ENCODE measurements at places on chromosomes 6 and 20.
A peak's percentile ranks its signal among the peaks of the same experiment; 100 is the strongest.

DNA sequence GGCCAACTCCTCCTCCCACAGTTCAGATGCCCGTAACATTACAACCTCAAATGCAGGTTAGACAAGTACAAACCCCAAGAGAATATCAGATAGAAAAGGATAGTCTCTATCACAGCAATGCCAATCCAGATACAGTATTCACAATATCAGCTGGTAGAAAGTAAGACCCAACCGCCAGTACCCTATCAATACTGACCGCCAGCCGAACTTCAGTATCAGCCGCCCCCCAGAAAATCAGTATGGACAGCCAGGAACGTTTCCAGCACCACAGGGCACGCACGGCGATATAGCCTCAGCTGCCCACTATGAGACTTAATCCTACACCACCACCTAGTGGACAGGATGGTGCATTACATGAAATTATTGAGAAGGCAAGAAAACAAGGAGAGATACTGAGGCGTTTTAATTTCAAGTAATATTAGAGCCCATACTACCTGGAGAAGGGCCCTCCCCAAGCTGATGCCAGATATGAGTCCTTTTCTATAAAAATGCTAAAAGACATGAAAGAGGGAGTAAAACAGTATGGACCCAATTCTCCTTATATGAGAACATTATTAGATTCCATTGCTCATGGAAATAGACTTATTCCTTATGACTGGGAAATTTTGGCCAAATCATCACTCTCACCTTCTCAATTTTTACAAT lies 17.6 kb upstream of the EIF2S2 start:
- H3K4me3 ChIP-seq = no peak overlapping the region
- H3K27me3 ChIP-seq = peaks cover 39% of the 10 kb centered on the region
- H3K36me3 ChIP-seq = peaks cover 5% of the 10 kb centered on the region

- peaks cover 31% of the 10 kb centered on the region for H3K4me1 ChIP-seq
- H3K4me3 ChIP-seq = no peak overlapping the region
- H3K36me3 ChIP-seq = no peaks in the 10 kb centered on the region
- no peak for DNase-seq
- peaks cover 8% of the 10 kb centered on the region for H3K27me3 ChIP-seq
- H3K27ac ChIP-seq = no peak overlapping the region
Measured at GRCh38 chr6:45478240-45478639, 100.5 kb upstream of the SUPT3H start.

DNA sequence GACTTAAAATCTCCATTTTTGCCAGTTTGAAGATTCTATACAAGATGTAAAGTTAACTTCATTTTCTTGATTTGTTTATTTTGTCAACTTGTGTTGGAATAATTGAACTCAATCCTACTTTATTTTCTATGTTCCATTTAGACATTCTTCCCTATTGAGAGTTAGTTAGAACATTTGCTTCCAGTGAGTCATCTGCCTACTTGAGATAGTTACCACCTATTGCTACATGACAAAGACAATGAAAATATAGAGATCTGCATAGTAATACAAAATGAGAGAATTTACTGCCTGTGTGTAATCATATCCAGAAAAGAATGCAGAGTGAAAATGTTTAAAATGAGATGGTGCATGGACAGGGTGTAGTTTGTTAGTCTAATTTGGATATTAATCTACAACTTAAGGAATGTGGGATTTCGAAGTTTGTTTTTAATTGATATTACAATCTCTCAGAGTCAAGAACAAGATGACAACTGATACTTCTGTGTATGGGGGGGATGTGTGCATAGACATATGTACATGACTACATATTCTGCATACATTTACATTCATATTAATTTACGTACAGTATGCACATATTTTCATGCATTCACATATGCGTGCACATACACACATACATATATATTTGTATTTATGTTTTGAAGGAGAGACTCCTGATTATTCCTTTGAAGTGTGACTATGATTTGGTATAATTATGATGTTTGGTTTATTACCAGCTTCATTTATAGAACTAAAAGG lies 420.1 kb downstream of the NKAIN2 start:
- no peak overlapping the region for H3K4me3 ChIP-seq
- H3K4me1 ChIP-seq = no peaks in the 10 kb centered on the region
- H3K27ac ChIP-seq = no peak overlapping the region
- H3K27me3 ChIP-seq = peaks cover 3% of the 10 kb centered on the region
- H3K36me3 ChIP-seq = no peaks in the 10 kb centered on the region

- no peak for DNase-seq
- peaks cover 44% of the 10 kb centered on the region for H3K4me1 ChIP-seq
- H3K27me3 ChIP-seq = peaks cover 12% of the 10 kb centered on the region
Measured at GRCh38 chr20:22825546-22825945, 209.6 kb upstream of the SSTR4 start.

- H3K27ac ChIP-seq = no peak overlapping the region
- no peak overlapping the region for H3K4me3 ChIP-seq
- no peaks in the 10 kb centered on the region for H3K4me1 ChIP-seq
- H3K27me3 ChIP-seq = no peaks in the 10 kb centered on the region
Measured at GRCh38 chr6:85754894-85755293, 112.2 kb upstream of the SYNCRIP start.

- peaks cover 9% of the 10 kb centered on the region for H3K36me3 ChIP-seq
- H3K4me3 ChIP-seq = no peak overlapping the region
- no peaks in the 10 kb centered on the region for H3K27me3 ChIP-seq
Measured at GRCh38 chr20:45836841-45837240, 3.2 kb downstream of the SNX21 start.

DNA sequence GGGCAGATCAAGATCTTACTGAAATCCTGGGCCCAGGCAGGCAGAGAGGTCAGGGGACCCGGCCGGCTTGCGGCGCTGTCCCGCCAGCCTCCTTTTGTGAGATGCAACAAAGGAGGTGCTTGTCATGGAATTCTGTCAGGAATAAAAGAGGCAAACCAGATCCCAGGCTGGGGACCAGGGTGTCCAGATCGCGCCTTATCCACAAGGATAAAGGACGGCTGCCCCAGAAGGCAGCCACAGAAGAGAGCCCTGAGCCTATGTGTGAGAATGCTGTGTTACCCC lies 42.6 kb upstream of the CDH22 start:
- DNase-seq = no peak
- peaks cover 3% of the 10 kb centered on the region for H3K27me3 ChIP-seq
- H3K27ac ChIP-seq = peak overlapping the region; percentile 98
- H3K36me3 ChIP-seq = peaks cover 19% of the 10 kb centered on the region
- peak overlapping the region; percentile 73 for H3K4me3 ChIP-seq

DNA sequence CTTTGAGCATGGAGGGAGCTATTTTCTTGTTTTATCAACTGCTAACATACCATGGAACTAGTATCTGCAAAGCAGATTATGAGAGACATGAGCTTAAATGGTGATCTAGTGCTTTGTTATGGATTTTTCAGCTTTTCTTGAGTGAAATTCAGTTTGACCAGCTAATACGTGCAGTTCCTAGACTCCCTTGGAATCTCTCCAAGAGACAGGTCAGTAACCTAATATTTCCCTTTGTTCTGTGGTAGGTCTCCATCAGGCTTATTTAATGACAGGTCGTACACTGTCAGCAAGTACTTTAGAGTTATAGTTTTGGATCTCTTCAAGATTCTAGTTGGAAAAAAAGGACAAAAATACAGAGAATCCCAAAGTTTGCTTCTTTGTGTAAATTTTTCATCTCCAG lies 43.9 kb downstream of the HDAC2 start:
- no peak overlapping the region for H3K4me3 ChIP-seq
- no peak overlapping the region for H3K27ac ChIP-seq
- no peaks in the 10 kb centered on the region for H3K4me1 ChIP-seq
- no peaks in the 10 kb centered on the region for H3K27me3 ChIP-seq

- H3K27me3 ChIP-seq = no peaks in the 10 kb centered on the region
- DNase-seq = no peak
- peak overlapping the region; percentile 90 for H3K27ac ChIP-seq
- peaks cover 23% of the 10 kb centered on the region for H3K36me3 ChIP-seq
Measured at GRCh38 chr6:32176476-32177182, 745 bp upstream of the AGPAT1 start.

DNA sequence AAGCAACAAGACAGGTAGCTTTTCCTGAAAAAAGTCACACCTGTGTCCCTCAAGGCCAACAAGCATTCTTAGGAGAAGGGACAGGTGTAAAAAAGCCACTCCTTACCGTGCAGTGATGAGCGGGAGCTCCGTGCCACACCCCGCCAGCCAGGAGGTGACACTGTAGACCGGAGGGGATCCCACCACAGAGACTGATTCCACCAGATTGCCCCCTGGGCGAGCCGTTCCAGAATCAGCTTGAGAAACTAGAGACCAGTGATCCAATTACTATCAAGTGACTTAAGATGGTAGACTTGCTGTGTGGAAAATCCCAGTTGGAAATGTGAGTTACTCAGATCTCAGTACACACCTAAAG lies 37.4 kb downstream of the PKHD1 start:
- H3K36me3 ChIP-seq = no peaks in the 10 kb centered on the region
- H3K27ac ChIP-seq = no peak overlapping the region
- no peak for DNase-seq
- no peak overlapping the region for H3K4me3 ChIP-seq
- H3K27me3 ChIP-seq = peaks cover 19% of the 10 kb centered on the region

GRCh38 chr6:20688710-20689500 lies 154.6 kb downstream of the CDKAL1 start:
- peaks cover 13% of the 10 kb centered on the region for H3K4me1 ChIP-seq
- H3K4me3 ChIP-seq = no peak overlapping the region
- DNase-seq = no peak
- H3K36me3 ChIP-seq = peaks cover 6% of the 10 kb centered on the region

GRCh38 chr6:127058027-127058426 lies 60.4 kb upstream of the RSPO3 start:
- no peak for DNase-seq
- no peak overlapping the region for H3K27ac ChIP-seq
- peaks cover 11% of the 10 kb centered on the region for H3K4me1 ChIP-seq
- H3K4me3 ChIP-seq = no peak overlapping the region
- H3K27me3 ChIP-seq = no peaks in the 10 kb centered on the region
- H3K36me3 ChIP-seq = peaks cover 32% of the 10 kb centered on the region

DNA sequence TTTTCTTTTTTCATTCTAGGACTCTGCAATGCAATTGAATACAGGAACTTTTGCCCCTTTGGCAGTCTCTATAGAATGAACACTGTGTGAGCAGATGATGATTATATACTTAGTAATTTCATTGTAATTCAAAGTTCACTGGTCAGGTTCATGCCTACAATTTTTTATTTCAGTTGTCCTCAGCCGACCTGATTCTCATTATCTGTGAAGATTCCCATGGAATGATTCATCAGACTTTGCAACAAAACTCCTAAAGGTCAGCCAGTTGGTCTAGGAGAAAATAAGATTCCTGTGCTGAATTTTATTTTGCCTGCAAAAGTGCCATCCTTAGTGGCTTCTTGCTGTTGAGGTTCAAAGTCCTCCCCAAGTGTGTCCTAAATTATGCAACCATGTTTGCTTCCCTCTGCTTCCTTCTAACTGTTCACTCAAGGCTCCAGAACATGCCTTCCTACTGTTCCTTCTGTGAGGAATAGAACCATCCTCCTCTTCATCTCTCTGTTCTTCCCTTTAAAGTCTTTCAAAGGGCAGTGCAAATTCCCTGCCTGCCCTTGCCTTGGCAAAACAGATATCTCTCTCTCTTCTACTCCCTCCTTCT lies 194.2 kb upstream of the CNR1 start:
- no peaks in the 10 kb centered on the region for H3K4me1 ChIP-seq
- H3K36me3 ChIP-seq = no peaks in the 10 kb centered on the region
- H3K4me3 ChIP-seq = no peak overlapping the region
- peaks cover 4% of the 10 kb centered on the region for H3K27me3 ChIP-seq
- no peak overlapping the region for H3K27ac ChIP-seq
- DNase-seq = no peak

DNA sequence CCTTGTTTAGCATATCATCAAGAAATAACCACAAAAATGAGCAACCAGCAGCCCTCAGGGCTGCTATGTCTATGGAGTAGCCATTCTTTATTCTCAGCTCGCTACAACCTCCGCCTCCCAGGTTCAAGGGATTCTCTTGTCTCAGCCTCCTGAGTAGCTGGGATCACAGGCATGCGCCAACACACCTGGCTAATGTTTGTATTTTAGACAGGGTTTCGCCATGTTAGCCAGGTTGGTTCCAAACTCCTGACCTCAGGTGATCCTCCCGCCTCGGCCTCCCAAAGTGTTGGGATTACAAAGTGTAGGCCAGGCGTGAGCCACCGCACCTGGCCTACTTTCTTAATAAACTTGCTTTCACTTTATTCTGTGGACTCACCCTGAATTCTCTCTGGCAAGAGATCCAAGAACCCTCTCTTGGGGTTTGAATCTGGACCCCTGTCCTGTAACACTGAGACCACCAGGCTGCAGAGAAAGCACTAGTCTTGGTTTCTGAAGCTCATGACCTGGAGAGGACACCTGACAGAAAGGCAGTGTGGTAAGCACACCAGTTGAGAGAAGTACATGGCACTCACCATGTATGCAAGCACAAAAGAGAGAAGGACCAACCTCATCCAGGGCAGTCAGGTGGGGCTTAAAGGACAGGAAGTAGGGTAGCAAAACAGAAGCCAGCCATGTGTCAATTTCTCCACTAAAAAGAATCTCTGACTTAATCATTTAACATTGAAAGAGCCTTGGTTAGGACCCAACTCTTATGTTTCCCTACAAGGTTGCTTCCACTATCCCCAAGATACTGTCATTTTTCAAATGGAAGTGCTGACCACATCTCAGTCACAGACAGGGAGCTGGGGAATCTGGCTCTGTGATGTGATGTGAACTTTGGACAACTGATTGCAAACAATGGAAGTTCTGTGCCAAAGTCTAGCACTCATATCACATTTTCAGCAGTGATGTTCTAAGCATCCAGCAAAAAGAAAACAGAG lies 97.4 kb upstream of the DST start:
- H3K4me3 ChIP-seq = no peak overlapping the region
- no peaks in the 10 kb centered on the region for H3K36me3 ChIP-seq
- DNase-seq = no peak
- H3K27ac ChIP-seq = no peak overlapping the region

- H3K4me1 ChIP-seq = no peaks in the 10 kb centered on the region
- no peak for DNase-seq
- no peak overlapping the region for H3K4me3 ChIP-seq
Measured at GRCh38 chr6:63563235-63563634, 9.0 kb upstream of the LOC128125822 start.

- H3K4me1 ChIP-seq = no peaks in the 10 kb centered on the region
- DNase-seq = peak; percentile 9
- no peaks in the 10 kb centered on the region for H3K36me3 ChIP-seq
- H3K27me3 ChIP-seq = peaks cover 22% of the 10 kb centered on the region
Measured at GRCh38 chr6:156175971-156176421, 601.2 kb upstream of the ARID1B start.

GRCh38 chr20:50478162-50478990 lies 31.8 kb upstream of the PTPN1 start:
- peaks cover under 1% of the 10 kb centered on the region for H3K4me1 ChIP-seq
- H3K36me3 ChIP-seq = no peaks in the 10 kb centered on the region
- H3K27ac ChIP-seq = no peak overlapping the region
- peaks cover 39% of the 10 kb centered on the region for H3K27me3 ChIP-seq
- H3K4me3 ChIP-seq = no peak overlapping the region

DNA sequence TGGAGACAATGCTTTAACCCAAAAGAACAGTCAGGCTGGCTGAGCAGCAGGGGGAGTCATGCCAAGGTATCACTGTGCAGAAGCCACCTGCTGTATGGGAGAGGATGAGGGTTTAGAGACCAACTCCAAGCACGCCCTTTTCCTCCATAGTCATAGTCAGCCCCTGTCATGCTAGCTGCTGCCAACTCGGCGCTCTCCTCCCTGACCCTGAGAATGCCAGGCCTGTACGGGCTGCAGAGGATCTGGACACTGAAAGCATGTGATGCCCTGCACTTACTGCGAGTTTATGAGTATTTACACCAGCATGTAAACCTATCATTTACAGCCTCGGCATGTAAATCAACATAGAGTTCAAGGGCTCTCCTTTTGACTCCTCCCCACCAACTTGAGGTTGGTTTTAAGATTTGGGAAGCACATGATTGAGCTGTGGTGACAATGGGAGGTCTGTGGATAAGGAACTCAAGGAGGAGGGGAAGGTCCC lies 11.7 kb upstream of the SCUBE3 start:
- no peak overlapping the region for H3K27ac ChIP-seq
- H3K27me3 ChIP-seq = peaks cover 26% of the 10 kb centered on the region
- H3K4me3 ChIP-seq = no peak overlapping the region
- peaks cover 18% of the 10 kb centered on the region for H3K4me1 ChIP-seq
- peaks cover 8% of the 10 kb centered on the region for H3K36me3 ChIP-seq
